ENCODE measurements at places on chromosomes 7 and 10.

GRCh38 chr10:36313142-36313541 is 671.0 kb upstream of the FZD8 start:
- no peak for DNase-seq

GRCh38 chr10:49300140-49300974 is 1.4 kb downstream of the C10orf71 start:
- DNase-seq, result no peak

DNA sequence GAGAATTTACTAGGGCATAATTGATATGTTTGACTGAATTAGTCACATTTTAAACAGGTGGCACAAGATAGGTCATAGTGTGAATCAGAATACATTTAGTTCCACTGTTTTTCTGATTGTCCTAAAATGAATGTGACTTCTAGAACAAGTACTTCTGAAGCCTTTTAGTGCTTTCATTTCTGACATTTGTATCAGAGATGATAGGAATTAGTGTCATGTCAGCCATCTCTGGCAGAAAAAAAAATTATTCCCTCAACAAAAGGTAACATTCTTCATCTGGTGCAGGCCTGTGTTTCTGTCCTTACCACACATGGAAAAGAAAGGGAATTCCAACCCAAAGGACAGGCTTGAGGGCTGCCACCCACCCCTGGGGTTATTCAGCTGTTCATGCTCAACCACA is 21.3 kb downstream of the GRM8 start:
- DNase-seq, result no peak

- no peak for DNase-seq
These were observed 139.6 kb downstream of the SND1 start for GRCh38 chr7:127791446-127792189.

GRCh38 chr7:88477976-88478375 is 171.3 kb upstream of the STEAP4 start:
- no peak for DNase-seq

GRCh38 chr10:81303656-81304055 is 571.3 kb upstream of the NRG3 start:
- no peak for DNase-seq

GRCh38 chr10:12501324-12501723 is 152.0 kb downstream of the CAMK1D start:
- no peak for DNase-seq

Measured in RWPE1 (cell line).